ENCODE measurements at places on chromosomes 13 and 19. TPM values are rescaled to one million over a fixed set of nuclear protein-coding genes. Genes with fewer than 3 reads are reported as not detected.

Gene GPC5
- not detected for total RNA-seq

Gene ZNF331
- 4.3 TPM for total RNA-seq

Gene ENOX1
- total RNA-seq, result 1.4 TPM

Gene FGF22
- not detected for total RNA-seq

Gene ZNF536
- total RNA-seq, result 1.3 TPM

Gene IRGC
- not detected for total RNA-seq

Gene CLN5
- total RNA-seq, result 21.8 TPM

DNA sequence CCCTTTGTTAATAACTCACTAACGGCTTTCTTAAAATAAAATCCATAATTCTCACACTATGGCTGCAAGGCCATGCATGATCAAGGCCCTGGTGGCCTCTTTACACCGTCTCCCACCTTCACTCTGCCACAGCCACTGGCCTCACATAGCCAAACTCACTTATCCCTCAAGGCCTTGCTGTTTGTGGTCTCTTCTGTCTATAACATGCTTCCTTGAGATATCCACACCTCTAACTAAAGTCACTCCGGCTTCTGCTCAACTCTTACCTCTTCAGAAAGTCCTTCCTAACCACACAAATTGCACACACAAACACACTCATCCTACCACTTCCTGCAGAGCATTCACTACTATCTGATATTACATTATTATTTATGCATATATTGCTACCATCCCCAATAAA, 262.5 kb downstream of the DIAPH3 start:
- DNase-seq, result no peak

DNA sequence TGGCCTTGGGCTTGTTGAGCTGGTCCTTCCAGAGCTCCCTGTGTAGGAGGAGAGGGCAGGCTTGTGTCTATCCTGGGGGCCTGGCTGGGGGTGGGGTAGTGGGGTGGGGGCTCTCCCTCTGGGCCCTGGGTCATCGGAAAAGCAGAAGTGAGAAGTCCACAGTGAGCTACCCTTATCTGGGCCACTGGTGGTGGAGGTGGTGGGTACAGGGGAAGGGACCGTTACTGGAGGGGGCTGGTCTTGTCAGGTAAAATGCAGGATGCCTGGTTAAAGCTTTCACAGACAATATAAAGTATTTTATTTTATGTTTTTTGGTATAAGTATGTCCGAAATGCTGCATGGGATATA, 342 bp upstream of the SIGLEC10 start:
- no peak for DNase-seq

GRCh38 chr13:97120976-97121375, 101.2 kb upstream of the MBNL2 start:
- DNase-seq, result no peak

DNA sequence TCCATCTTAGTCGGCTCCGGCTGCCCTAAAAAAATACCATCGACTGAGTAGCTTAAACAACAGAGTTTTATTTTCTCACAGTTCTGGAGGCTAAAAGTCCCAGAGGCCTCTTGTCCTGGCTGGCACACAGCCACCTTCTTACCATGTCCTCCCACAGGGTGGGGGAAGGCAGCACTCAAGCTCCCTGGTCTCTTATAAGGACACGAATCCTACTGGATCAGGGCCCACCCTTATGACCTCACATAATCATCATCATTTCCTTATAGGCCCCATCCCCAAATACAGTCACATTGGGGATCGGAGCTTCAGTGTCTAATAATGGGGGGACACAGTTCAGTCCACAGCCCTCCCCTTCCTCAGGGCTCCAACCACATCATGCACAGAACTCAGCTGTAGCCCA, 2.6 kb upstream of the TUBA3C start:
- DNase-seq, result no peak

DNA sequence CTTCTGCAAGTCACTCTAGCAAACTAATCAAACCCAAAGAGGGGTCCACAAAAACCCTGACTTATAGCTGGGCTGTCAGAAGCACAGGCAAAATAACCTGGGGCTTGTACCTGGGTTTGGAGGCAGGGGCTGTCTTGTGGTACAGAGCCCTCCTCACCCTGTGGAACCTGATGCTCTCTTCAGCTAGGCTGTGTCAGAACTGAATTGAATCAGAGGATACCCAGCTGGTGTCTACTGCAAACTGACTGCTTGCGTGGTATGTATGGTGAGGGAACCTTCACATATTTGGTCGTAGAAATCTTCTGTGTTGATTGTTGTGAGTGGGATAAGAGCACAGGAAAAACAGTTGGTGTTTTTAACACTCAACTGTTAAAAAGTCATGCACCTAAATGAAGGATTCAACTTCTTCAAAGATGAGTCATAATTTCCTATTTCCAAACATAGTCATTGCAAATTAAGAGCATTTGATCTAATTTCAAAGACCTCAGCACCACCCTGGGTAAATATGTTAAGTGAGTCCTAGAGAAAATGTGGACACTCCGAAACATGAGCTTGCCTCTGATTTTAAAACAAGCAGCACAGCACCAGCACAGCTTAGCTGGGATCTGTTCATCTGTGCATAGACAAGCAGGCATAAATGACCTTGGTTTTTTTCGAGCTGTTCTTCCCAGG, 840.2 kb downstream of the UQCRFS1 start:
- DNase-seq, result no peak

GRCh38 chr19:44645407-44646048, 1.8 kb downstream of the PVR start:
- no peak for DNase-seq

DNA sequence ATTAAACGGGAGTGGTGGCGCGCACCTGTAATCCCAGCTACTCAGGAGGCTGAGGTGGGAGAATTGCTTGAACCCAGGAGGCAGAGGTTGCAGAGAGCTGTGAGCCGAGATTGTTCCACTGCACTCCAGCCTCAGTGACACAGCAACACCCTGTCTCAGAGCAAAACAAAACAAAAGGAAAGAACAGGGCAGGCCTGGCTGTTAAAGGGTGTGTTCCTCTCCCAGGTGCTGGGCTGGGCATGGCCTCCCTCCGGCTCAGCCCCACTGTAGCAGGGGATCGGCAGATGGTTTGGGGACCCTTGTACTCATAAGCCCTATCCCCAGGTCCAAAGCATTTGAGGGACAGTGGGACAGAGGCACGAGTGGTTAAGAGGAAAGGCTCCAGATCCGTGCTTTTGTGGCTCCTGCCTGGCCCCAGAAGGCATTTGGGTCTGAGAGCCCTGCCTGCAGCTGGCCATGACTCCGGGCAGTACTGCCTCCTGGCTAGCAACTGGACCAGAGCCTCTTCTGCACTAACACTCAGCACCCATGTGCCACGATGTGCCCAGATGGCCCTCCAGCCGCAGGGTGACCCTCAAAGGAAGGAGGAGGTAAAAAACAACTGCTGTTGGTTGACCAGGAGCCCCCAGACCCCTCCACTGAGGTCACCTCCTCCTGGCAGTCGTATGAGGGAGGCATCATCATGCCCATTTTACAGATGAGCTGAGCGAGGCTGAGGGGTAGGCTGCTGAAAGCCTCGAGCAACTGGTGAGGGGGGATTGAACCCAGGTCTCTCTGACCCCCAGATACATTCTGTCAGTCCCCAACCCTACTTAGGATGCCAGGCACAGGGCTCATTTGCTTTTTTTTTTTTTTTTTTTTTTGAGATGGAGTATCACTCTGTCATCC, 10.0 kb downstream of the RFX1 start:
- DNase-seq, result no peak

DNA sequence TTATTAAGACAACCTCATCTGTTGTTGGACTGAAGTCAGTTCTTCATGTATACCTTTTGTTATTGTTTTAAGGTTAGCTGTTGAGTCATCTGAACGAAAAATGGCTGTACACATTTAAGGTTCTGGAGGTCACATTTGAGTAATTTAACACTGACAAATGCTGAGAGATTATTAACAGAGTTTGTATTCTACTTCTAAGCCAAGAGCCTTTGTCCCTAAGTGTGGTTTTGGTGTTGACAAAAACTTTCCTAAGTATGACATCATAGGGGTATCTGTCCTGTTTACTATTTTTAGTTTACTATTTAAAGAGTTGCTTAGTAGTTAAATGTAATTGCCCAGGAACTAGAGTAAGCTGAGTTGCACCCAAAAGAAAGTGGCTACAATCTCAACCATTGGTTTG, 71.9 kb downstream of the CDK8 start:
- no peak for DNase-seq

DNA sequence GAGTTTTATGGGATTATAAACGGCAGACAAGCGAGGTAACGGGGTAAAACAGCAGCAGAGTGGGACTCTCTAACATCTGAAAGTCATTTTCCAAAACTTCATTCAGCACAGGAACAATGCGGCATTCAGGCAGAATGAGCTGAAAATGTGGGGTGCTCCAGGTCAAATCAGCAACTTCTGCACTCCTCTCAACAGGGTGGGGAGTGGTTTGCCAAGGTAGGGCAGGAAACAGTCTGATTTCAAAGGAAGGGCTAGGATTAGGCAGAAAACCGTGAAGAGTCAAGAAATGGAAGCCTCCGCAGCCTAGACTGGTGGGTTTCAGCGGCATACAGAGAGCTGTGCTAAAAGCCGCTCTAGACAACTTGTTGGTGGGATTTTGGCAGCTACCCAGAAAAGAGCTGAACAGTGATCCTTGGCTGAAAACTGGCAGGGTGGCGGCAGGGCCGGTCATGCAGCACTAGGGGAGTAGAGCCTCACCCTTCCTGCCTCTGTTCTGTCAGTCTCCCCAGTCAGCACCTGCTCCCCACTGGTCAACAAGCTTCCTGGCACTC, 154.2 kb upstream of the KLF12 start:
- DNase-seq, result peak; percentile 46

DNA sequence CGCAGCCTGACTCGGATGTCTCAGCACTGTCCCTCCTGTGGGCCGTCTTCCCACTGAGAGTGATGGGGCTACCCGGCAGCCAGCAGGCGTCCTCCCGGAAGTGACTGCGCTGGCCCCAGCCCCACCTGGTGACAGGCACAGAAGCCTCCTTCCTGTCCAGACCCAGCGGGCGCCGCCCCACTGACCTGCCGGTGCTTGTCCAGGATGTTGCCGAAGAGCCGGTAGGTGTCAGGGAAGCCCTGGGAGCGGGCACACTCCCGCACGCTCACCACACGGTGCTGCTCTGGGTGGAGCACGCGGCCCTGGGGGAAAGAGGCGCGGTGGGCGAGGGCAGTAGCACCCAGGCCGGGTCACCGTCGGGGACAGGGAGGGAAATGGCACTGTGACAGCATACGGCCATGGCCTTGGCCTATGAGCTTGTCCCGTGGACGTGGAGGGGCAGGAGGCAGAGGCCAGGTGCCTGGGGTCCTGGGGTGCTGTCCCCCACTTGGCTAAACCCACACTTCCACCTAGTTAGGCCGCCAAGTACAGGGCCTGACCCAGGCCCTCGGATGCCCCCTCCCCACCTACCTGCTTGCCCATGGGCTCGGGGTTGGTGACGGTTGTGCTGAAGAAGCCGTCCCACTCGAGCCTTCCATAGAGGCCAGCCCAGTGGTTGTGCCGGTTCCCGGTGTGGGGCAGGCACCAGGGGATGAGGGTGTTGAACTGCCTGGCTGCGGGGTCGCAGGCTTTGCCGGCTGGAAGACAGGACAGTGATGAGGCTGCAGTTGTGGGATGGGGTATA, 16.0 kb upstream of the EIF3G start:
- no peak for DNase-seq

- DNase-seq, result no peak
Measured at GRCh38 chr13:40220299-40220935, 446.0 kb downstream of the FOXO1 start.

GRCh38 chr13:109166804-109167203, 537.4 kb downstream of the MYO16 start:
- no peak for DNase-seq
